Left ventricle myocardium inferior (tissue), 1 donor: ENCODE measurements at places on chromosomes 5 and 9. TPM values are rescaled to one million over a fixed set of nuclear protein-coding genes. Genes with fewer than 3 reads are reported as not detected.

DNA sequence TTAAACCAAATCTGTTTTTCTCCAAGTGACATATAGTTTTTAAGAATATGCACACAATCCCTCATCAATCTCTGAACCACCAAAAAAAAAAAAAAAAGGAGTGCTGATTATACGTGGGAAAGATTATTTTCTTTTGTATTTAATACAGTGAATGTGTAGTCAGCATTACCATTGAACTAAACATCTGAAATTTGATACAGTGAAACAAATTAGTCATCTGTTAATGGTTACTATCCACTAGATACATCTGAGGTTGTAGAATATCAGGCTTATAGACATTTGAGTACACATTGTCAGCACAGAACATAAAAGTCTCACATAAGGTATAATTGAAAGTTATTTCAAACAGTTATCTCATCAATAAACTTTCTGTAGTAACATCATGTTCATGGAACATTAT is 87.0 kb downstream of the SLF1 start:
- no peak for DNase-seq
- no peak overlapping the region for H3K27ac ChIP-seq
- no peaks in the 10 kb centered on the region for H3K27me3 ChIP-seq
- no peak overlapping the region for H3K4me3 ChIP-seq

Gene IRX1
- total RNA-seq = 0.16 TPM

DNA sequence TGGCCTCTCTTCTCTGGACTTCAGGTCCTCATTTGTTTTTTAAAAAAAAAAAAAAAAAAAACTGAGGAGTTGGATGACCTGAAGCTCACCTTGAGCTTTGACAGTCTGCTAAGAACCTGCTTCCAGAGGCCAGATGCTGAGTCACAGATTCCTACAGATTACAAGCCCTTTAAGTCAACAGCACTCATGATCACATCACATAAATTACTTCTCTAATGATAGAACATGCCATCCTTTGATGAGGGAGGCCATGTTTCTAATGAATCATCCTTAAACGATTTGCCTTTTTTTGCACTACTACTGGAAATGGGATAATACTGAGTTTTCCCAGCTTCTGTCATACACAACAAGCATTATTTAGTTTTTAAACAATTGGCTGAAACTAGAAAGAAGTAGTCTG is 34.2 kb upstream of the MYOT start:
- H3K27ac ChIP-seq = peak overlapping the region; percentile 84
- DNase-seq = no peak
- H3K36me3 ChIP-seq = peaks cover 9% of the 10 kb centered on the region
- no peaks in the 10 kb centered on the region for H3K27me3 ChIP-seq
- H3K4me1 ChIP-seq = peaks cover 84% of the 10 kb centered on the region

- no peak overlapping the region for H3K4me3 ChIP-seq
- no peaks in the 10 kb centered on the region for H3K36me3 ChIP-seq
- peaks cover 36% of the 10 kb centered on the region for H3K4me1 ChIP-seq
- no peaks in the 10 kb centered on the region for H3K27me3 ChIP-seq
- no peak overlapping the region for H3K27ac ChIP-seq
These were observed 60.1 kb downstream of the GADD45G start for GRCh38 chr9:89664896-89665329.

DNA sequence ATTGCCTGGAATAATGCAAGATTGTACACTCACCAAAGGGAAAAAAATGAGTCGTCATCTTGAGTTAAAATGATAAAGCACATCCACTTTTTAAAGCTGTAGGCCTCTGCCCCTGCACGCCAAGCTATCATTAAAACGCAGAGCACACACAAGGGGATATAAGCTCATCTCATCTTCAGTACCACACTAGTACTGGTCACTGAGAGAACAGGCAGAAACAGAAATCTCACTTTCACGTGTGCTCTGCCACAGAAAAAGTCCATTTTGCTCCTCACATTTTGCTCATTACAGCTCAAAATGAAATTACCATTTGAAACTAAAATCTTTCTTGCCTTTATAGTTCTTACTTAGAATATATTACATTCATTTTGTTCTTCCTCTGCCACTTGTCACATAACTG is 99.2 kb upstream of the SLC30A5 start:
- no peaks in the 10 kb centered on the region for H3K27me3 ChIP-seq
- H3K4me1 ChIP-seq = no peaks in the 10 kb centered on the region
- H3K4me3 ChIP-seq = no peak overlapping the region

Gene GPR151
- not detected for total RNA-seq

Gene TBC1D9B
- 31.1 TPM for total RNA-seq

- no peaks in the 10 kb centered on the region for H3K27me3 ChIP-seq
- H3K4me1 ChIP-seq = peaks cover 5% of the 10 kb centered on the region
- DNase-seq = no peak
These were observed 385.5 kb downstream of the ADGRV1 start for GRCh38 chr5:90944116-90944515.

- no peaks in the 10 kb centered on the region for H3K27me3 ChIP-seq
- H3K4me1 ChIP-seq = peaks cover 47% of the 10 kb centered on the region
- peak overlapping the region; percentile 2 for H3K27ac ChIP-seq
These were observed 27.8 kb downstream of the RALGPS1 start for GRCh38 chr9:126942399-126942798.

DNA sequence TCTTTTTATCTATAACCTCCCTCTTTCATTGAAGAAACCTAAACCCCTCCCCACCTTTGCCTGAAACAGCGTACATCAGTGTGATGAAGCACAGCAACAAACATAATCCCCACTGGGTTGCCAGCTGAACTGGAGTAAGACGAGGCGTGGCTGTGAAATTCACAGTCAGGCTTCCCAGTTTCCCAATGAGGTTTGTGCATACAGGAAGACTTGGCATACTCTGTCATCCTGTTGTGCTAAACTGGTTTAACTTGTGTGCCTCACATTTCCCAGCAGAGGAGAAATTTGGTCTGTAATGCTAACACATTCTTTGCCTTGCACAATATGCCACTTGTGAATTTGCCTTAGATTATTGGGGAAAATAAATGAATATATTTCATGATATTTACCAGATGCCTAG is 121.5 kb downstream of the SV2C start:
- no peak overlapping the region for H3K4me3 ChIP-seq
- no peaks in the 10 kb centered on the region for H3K4me1 ChIP-seq
- peaks cover 8% of the 10 kb centered on the region for H3K27me3 ChIP-seq
- H3K27ac ChIP-seq = no peak overlapping the region

- H3K4me3 ChIP-seq = peak overlapping the region; percentile 68
- peaks cover 57% of the 10 kb centered on the region for H3K4me1 ChIP-seq
- no peaks in the 10 kb centered on the region for H3K27me3 ChIP-seq
- peak overlapping the region; percentile 94 for H3K27ac ChIP-seq
- H3K36me3 ChIP-seq = no peaks in the 10 kb centered on the region
- peak; percentile 85 for DNase-seq
These were observed 12.4 kb upstream of the CXXC5 start for GRCh38 chr5:139635606-139636206.
